ENCODE measurements at places on chromosomes 12 and 14.

- no peak for DNase-seq
These were observed 255.6 kb downstream of the ERC1 start for GRCh38 chr12:1246637-1247036.

DNA sequence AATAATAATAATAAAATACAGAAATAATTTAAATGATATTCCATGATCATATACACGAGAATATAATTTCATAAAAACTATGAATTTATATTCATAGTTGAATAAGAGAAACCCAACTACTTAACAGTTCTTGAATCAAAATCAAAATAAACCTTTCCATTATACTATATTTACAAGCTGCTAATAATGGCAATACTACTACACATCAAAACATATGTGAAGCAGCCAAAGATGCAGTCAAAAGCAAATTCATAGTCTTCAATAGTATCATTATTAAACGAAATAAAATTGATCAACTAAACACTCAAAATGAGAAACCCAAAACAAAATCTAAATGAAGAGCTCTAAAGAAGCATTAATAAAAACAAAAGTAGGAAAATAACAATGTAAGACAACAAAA is 197.1 kb downstream of the TMEM132D start:
- no peak for DNase-seq

DNA sequence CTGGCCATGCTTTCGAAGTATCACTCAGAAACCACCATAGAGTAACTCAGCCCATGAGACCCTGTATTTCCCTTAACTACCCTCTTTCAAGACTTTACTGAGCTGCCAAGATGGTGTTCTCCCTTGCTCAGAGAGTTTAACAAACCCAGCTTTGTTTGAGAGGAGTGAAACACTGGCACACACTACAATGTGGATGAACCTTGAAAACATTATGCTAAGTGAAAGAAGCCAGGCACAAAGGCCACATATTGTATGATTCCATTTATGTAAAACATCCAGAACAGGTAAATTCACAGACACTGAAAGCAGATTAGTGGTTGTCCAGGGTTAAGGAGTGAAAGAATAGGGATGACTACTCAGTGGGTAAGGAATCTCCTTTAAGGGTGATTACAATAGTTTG is 18.9 kb downstream of the SERPINA3 start:
- DNase-seq: no peak

GRCh38 chr12:50120953-50121352 is 8.9 kb downstream of the COX14 start:
- DNase-seq: no peak

- no peak for DNase-seq
These were observed 1.1 kb upstream of the PAPLN start for GRCh38 chr14:73236157-73236556.

DNA sequence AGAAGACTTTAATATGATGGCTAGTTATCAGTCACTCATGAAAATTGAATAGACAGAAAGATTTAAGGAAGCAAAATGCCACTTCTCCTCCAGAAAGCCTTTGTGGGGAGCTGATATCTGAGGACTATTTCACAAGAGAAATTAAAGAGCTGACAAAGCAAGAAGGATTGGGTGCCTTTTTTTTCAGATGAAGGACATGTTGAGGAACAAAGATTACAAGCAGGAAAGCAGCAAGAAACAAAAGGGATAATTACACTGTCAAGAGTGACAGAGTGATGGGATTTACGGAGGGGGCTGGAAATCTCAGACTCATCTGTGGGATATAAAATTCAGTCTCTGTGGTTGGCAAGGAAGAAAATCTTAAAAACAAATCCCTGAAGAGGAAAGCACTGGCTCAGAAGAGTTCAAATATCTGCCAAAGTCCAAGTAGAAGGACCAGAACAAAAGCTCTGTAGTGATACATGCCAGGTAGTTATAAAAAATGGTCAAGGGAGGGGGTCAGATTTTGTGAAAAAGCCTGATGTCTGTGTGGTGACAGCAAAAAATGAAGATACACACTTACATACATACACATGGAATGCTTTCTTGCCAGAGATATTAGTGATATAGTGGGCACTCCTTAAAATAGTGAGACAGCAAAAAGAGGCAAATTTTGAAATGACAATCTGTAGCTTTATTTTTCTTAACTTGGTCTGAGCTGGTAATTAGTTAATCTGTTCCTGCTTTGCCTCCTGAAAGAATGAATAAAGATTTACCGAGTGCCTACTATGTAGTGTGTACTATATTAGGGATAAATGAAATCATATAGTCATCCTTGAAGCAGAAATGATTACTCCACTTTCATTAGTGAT is 62.9 kb downstream of the EPS8 start:
- no peak for DNase-seq

DNA sequence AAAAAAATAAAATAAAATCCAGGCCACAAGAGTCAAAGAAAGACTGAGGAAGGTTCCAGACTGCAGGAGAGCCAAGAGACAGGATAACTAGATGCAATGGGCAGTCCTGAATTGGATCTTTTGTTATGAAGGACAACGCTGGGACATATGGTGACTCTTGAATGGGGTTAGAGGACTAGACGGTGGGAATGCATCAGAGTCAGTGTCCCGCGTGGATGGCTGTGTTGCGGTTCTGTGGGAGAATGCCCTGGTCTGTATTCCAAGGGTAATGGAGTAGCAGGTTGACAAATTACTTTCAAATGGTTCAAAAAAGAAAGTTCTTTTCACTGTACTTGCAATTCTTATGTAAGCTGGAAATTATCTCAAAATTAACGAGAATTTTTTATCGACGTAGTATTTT is 20.1 kb downstream of the SSH1 start:
- DNase-seq: no peak

DNA sequence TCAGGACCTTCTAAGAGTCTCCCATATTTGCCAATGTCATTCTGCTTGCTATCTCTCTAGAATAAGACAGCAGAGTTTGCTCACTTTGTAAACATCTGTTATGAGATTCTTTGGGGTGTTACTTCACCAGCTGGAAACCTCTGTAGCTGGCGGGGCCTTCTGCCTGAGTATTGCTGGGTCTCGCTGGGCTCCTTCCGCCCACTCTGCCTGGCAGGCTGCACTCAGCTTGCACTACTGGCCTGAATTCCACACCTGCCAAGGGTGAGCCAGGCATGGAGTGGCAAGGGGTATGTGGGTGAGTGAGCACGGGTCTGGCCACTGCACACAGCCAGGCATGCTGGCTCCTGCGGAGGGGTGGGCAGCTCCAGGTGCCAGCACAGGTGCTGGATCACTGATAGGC is 267.3 kb upstream of the PDE3A start:
- no peak for DNase-seq

- DNase-seq: no peak
These were observed 367.6 kb downstream of the C12orf75 start for GRCh38 chr12:105698075-105698474.

DNA sequence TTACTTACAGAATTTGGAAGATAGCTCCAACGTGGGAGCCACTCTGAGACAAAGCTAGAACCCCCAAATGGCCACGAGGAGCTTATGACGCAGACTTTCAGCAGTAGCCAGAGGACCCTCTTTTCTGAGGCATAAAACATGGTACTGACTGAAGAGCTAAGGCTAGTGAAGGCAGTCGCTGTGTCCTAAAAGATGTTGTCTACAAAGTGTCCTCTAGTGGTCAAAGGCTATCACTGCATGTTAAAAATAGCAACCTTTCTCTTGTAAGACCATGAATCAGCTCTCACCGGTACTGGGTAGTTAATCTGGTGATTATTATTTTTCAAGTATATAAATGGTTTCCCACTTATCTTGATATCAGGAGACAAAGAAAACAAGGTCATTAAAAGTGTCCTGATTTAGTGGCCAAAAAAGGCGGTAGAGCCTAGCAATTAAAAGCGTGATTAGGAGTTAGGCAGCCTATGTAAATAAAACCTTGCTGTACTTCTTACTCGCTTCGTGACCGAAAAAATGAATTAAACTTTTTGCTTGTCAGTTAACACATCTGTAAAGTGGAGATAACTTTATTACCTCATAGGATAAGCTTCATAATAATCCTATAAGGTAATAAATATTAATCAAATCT is 47.0 kb upstream of the LGR5 start:
- DNase-seq: peak; percentile 81

DNA sequence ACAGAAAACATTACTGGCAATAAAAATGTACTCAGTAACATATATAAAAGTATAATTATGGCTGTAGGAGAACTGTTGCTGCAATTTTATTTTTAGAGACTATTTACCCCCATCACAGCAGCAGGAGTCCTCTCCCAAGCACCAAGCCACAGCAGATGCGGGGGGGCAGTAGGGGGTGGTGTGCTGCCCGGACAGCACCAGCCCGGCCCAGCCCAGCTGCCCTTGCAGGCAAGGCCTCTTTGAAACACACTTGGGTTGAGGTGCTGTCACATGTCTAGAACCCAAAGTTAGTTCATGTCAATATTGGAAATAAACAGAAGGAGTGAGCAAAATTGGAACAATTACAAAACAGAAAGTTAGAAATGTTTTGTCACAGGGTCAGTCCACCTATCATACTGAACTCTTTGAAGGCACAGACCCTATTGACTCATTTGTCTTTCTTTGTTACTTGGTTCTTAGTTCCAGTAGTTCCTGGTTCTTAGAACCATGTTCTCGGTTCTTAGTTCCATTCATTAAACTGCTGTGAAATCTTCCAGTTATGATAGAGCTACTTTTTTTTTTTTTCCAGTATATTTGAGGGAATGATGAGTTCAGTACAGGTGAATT is 22.7 kb downstream of the CCNK start:
- no peak for DNase-seq
